ENCODE measurements at places on chromosomes 7 and 10.

- DNase-seq, result no peak
Observed at GRCh38 chr10:114395366-114396022, 8.8 kb downstream of the AFAP1L2 start.

- DNase-seq, result no peak
Observed at GRCh38 chr10:43216931-43217562, 49.8 kb downstream of the RASGEF1A start.

DNA sequence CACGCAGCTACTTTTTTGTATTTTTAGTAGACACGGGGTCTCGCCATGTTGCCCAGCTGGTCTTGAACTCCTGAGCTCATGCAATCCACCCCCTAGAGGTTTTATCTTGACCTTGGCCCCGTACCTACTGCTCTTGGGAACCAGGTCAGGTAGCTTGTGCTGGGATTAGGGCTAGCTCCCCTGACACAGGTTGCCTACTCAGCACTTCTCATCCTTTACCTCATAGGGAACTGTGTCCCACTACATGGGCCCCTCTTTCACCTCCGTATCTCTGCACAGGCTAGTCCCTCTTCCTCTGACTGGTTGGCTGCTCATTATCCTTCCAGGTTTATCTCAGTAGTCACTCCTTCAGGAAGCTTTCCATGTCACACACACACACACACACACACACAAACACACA lies 58.0 kb upstream of the ITPRID1 start:
- no peak for DNase-seq

GRCh38 chr10:114751856-114752255 lies 69.7 kb upstream of the FHIP2A start:
- no peak for DNase-seq

DNA sequence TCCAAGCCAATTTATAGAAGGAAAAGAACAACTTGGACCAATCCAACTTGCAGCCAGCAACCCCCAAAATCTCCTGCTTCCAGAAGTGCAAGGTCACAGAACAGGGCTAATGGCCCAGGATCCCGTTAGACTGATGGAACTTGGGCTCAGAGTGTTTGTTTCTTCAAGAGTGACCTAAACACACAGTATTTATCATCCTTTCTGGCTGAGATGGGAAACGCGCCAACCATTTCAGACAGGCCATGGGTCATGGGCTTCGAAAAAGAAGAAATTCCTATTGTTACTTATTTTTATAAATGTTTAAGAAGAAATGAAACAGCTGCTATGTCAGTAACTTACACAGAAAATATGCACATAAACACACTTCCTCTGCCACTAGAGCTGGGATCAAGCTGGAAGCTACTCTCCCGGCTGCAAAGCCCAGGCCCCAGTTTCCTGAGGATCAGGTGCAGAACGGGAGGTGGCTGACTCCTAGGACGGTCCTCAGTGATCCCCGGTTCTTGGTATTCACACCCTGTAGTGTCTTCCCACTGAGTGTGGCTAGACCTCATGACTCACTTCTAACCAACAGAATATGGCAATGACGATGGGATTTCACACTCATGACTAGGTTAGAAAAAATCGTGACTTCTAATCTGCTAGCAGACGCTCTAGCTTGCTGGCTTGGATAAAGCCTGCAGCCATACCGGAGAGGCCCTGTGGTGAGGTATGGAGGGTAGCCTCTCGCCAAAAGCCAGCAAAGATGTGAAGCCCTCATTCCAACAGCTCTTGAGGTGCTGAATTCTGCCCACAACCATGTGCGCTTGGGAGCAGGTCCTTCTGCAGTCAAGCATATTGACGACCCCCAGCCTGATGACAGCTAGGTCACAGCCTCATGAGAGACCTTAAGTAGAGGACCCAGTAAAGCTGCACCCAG lies 60.2 kb downstream of the CHST15 start:
- no peak for DNase-seq

GRCh38 chr7:116906391-116906790 lies 44.0 kb downstream of the CAPZA2 start:
- no peak for DNase-seq

DNA sequence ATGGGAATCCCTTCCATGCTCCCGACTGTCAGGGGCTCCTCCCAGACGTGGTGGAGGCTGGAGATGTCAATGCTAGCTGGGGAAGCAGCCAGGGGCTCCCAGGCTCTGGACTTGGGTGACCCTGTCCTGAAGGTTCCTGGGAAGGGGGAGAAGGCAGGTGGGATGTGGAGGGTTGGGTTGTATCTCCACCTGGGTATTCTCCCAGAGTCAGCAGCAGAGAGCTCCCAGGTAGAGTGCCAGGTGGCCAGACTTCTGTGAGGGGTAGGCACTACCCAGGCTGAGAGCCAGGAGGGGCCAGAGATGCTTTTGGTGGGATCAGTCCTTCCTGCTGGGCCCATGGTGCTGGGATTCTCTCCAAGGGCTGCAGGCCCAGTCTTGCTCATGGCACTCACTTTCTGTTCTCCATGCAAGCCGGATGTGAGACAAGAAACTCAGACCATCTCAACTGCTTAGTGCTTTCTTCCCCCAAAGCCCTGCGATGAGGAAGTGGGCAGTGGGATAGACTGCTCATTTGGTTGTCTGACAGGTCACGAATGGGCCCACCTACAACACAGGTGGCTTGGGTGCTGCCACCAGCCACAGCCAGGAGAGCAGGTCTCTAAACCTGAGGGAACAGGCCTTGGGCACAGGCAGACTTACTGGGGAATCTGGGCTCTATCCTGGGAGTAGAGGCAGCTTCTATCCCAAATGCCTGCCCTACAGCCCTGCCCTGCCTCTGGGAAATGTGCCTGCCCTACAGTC lies 52.5 kb upstream of the CAMK2B start:
- DNase-seq, result no peak

DNA sequence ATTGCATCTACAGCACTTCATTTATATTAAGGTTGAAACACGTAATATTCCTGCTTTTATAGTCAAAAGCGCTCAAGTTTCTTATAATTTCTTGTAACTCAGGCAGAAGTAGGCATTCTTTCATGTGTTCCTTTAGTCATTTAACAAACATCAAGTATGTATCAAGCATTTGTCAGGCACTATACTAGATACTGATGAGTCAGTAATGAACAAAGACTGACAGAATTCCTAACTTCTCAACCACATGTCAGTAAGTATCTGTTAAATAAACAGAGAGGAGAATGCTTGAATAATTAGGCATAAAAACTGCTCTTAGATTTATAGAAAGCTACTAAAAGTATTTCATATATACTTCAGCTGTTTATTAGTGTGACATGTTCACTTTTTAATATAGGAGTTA lies 9.9 kb downstream of the CRPPA start:
- no peak for DNase-seq

DNA sequence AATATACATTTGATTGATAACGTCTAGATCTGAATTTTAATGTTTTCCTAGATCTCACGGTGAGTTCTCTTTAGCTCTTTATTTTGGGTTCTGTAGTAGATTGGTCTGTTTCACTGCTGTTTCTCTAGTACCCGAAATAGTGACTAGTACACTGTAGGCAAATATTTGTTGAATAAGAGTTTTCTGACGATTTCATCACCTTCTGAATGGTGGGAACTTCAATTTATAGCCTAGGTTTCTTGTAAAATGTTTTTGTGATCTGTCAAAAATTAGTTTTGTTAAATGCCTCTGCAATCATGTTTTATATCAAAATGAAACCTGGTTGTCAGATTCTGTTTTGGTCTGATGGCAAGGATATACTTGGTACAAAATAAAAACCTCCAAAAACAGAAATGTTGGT lies 10.2 kb downstream of the PDCD4 start:
- no peak for DNase-seq

- peak; percentile 48 for DNase-seq
Observed at GRCh38 chr10:47340608-47341170, 7.5 kb upstream of the RBP3 start.

DNA sequence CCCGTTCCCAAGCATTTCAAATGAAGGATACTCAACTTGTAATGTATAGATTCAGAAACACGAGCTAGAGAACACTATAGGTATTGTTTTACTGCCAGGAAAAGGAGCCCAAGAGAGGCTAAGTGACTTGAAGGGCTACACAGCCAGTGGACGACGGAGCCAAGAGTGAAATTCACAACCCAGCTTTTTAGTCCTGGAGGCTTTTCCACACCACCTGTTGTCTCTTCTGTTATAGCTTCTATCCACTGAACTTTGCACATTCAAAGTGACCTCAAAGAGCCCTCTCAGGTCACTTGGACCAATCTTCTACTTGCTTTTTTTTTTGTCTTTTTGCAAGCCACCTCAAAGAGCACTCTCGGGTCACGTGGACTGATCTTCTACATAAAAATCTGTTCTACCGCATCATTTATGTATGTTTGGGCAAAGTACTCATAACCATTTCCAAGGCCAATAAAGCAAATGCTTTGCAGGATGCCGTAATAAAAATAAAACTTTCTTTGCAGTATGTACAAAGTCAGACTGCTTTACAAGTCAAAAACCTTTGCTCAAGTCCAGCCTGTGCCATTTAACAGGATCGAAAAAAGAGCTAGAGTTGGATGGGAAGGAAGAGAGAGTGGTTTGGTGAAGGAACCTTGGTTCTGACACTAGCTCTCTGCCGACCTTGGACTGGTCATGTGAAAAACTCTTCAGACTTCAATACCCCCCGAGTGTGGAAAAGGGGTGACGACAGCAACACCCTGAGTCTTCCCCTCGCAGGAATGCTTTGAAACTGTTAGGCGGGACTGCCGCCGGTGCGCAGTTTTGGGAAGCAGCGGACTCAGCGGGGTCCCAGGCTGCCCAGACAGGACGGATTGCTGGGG lies 821 bp downstream of the SLC35B4 start:
- peak; percentile 6 for DNase-seq

DNA sequence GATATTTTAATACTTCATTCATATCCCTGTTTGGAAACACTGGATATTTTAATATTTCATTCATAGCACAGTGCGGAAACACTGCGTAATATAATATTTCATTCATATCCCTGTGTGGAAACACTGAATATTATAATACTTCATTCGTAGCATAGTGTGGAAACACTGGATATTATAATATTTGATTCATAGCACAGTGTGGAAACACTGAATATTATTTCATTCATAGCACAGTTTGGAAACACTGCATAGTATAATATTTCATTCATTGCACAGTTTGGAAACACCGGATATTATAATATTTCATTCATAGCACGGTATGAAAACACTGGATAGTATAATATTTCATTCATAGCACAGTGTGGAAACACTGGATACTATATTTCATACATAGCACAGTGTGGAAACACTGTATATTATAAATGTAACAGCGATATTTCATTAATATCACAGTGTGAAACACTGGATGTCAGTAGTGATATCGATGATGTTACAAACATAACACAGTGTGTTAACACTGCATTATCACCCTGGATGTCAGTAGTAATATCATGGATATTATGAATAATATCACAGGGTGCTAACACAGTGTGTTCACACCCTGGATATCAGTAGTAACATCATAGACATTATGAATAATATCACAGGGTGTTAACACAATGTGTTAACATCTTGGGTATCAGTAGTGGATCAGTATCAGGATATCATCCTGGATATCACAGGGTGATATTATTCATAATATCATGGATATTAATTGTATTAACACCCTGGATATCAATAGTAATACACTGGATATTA lies 2.9 kb upstream of the TMEM225B start:
- no peak for DNase-seq

GRCh38 chr10:79376751-79377556 lies 29.7 kb downstream of the PPIF start:
- no peak for DNase-seq

GRCh38 chr10:662686-663465 lies 26.6 kb downstream of the DIP2C start:
- no peak for DNase-seq

GRCh38 chr7:38694326-38694725 lies 63.2 kb upstream of the AMPH start:
- DNase-seq, result no peak

- no peak for DNase-seq
Observed at GRCh38 chr7:141232286-141233051, 158.6 kb downstream of the TMEM178B start.

DNA sequence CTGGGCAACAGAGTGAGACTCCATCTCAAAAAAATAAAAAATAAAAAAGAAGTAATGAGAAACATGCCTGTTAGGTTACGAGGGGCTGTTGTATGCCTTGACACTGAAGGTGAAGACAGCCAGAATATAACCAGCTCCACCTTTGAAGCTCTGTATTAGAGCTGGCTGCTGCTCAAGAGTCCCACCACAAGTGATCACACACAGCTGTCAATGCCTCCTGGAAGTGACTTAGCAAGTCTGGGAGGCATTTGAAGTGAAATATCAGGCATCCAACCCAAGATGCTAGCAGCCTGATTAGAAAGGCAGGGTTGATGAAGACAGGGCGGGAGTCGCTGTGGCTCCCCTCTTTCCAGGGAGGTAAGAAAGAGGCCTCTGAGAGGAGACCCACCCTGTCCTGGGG lies 34.1 kb upstream of the INPP5F start:
- DNase-seq, result no peak

DNA sequence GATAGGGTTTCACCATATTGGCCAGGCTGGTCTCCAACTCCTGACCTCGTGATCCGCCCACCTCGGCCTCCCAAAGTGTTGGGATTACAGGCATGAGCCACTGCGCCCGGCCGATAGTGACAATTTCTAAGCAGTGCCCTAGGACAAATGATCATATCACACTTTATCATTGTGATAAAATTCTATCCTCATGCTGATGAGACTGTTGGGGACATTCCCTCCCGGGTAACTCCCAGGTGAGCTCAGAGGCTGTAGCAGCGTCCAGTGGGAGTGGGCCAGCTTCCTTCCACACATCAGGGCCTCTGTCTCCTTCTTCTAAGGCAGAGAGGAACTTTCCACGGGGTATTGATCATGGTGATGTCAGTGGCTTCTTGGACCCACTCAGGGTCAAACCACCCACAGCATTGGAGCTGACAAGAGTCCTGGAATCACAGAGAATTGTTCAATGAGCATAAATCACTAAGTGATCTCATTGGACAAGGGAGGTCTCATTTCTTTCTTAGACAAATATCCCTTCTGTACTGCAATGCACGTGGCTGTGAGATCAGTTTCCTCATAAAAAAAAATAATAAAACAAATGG lies 256.1 kb downstream of the KLF6 start:
- DNase-seq, result no peak

DNA sequence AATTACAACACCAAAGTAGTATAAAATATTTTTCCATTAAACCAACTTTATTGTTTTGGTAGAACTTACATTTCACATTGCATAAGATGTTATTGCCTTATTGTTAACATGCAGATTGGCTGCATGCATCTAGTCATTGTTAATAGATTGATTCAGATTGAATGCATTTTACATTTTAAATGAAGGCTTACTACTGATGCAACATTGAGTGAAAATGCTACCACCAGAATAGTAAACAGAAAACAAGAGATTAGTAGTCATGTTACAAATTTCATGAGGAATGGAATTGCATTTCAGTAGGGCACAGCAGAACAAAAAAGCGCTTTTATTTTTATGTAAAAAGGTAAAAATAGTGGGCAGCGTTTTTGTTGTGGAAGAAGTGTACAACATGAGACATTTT lies 298.3 kb downstream of the ARL4A start:
- no peak for DNase-seq

DNA sequence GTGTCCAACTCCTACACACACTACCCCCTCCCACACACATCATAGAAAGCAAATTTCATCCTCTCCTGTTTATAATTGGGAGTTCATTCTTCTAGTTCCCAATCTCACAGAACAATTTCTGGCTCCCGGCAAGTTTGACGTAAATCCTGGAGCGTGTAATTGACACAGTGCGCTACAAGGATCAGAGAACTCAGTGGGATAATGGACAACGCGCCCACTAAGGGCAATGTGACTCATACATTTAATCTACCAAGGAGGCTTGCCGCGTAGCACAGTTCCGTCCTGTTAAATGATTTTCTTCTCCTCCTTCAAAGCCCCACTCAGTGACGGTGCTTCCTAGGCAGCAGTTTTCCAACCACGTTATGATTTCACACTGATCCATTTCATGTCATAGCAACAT lies 277.6 kb downstream of the SFMBT2 start:
- DNase-seq, result no peak

Data from central memory CD4-positive, alpha-beta T cell (primary cell).